ENCODE measurements at places on chromosomes 1 and 21.

- DNase-seq: peak; percentile 57
Measured at GRCh38 chr1:163410073-163410999, 88.6 kb downstream of the NUF2 start.

DNA sequence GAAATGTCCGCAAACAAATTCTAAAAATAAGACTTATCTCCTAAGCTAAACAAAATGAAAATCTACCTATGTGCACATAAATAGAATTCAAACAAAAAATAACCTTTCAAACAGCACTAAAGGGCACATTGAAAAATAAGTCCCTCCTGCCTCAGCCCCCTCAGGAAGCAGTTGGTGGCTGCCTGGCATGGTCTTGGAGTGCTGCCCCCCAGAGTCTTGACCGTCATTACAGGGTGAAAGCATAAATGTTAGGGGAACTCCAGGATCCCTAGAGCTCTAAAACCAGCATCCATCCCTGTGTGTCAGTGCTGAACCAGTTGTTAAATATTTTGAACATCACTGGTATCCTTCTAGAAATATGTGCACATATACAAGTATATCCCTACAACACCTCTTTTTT is 6.5 kb upstream of the NPL start:
- no peak for DNase-seq

DNA sequence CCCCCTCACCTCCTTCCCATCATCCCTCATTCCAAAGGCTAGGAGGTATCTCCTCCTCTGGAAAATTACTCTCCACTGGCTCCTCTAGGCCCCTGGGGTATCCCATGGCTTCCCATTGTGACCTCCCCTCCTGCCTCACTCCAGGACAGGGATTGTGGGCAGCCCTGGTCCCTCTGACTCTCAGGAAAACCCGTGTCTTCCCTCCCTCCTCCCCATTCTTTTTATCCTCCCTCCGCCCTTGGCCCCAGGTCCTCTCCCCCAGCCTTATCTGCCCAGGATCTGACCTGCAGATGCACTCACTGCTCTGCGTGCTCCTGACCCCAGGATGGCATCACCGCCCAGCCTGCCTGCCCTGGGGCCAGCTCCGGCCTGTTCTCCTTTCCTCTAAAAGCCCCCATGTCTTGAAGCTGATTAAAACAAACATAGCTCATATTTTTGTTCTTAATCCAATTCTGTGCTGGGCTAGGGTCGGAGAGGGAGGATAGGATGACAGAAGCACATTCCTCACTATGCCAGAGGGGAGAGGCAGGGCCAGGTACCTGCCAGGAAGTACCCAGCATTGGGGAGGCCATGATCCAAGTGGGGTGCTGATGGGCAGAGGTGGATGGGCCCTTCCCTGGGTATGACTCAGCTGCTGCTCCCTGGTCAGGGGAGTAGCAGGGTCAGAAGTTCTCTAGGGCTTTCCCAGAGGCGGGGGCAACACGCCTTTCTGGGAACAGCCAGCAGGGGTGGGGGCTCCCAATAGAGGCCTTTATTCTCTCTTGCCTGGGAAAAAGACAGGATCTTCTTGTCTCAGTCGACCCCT is 13.8 kb upstream of the UBL4B start:
- DNase-seq: no peak

DNA sequence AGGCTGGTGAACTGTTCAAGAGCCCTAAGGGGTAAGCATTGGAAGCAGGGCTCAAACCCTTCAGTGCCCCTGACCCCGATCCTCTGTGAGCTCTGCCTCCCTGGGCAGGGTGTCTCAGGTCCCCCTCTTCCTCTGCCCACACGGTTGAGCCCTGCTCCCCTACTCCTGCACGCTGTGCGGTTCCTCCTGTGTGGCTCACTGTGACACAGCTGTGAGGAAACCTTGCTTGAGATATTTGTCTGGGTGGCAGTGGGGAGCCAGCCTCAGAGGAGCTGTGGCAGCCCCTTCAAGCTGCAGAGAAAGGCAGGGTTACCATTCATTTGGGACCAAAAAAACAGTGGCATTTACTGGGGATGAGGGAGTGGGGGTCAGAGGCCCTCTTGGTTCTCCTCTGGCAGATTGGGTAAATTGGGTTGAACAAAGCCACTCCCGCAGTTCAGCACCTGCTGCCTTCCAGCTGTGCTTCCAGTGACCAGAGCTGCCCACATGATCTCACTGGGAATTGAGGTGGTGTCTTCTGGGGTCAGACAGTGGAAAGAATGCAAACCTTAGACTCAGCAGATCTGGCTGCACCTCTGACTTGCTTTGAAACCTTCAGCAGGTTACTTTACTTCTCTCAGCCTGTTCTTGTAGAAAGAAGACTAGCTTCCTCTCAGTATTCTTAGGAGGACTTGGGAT is 60.6 kb upstream of the CD1D start:
- no peak for DNase-seq

DNA sequence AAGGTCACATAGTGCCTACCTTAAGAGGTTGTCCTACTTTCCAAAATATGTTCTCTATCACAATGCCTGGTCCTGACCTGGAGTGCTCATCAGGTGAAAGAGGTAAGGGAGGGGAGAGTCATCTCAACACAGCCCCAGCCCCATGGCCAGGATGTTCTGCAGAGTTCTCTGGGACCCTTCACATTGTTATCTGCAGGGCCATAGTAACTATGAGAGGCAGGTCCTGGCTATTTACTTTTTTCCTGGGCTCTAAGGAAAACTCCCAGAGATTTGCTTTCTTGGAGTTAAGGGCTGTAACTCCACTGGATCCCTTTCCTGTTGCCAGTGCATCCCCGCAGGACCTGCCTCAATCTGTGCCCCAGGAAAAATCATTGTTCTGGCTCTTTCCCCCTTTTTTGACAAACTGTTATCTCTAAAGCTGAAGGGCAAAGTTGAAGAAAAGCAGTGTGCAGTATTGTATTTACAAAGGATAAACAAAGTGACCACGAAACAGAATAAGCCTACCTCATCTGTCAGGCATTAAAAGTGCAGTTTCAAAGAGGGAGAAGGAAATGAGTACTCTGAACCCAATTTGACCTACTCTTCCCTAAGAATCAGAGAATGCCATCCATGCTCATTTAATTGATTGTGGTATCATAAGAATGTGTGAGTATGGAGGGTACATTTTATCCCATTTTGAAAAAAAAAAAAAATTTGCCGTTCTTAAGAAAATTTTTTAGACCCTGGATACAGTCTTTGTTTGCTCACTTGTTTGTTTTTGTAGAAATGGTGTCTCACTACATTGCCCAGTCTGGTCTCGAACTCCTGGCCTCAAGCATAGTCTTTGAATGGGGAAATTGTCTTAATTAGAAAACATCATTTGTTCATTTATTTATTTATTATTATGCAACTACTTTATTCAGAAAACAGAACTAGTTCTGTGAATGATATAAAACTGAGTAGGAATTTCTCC is 149.6 kb downstream of the RHOU start:
- DNase-seq: peak; percentile 26

DNA sequence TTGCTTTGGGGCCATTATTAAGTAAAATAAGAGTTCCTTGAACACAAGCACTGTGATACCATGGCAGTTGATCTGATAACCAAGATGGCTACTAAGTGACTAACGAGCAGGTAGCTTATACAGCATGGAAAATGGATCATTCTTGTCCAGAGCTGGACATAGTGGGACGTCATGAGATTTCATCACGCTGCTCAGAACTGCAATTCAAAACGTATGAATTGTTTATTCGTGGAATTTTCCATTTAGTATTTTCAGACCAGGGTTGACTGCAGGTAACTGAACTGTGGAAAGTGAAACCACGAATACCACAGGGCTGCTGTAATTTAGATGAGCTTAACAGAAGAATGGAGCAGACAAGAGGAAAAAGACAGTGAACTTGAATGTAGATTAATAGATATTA is 38.9 kb downstream of the CCDC18 start:
- DNase-seq: peak; percentile 1

DNA sequence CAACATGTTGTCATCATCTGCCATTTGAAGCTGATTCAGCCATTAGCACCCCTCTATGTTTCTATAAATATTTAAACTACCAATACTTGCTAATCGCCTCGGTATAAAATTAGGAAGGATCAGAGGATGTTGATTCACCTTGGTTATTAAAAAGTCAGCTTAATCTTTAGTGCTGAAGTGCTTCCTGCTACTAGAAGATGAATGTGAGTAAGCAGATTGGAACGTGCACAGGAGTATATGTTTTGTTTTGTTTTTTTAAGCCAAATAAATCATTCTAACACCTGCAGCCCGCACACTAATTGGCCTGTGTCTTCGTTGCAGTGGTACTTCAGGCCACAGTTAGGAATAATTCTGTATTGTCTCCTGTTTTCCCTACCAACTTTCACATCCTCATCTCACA is 485.7 kb downstream of the AJAP1 start:
- DNase-seq: no peak

DNA sequence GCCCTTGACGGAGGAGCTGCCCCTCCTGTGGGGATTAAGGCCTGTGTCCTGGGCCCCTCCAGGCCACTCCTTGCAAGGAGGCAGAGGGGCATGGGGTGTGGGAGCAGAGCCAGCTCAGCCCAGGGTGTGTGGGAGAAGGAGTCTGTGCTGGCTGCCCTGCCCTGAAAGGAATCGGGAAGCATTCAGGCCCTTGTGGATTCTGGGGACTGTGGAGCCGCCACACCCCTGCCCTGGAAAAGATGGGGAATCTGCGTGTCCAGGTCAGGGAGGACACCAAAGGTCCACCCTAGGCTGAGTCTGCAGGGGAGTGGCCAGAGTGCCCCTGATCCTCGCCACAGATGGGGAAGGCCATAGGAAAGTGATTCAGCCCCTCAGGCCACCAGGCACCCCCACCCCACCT is 16.5 kb upstream of the PRDM16 start:
- DNase-seq: no peak

GRCh38 chr1:170886460-170886859 is 48.9 kb upstream of the MROH9 start:
- DNase-seq: no peak

- no peak for DNase-seq
Measured at GRCh38 chr21:34190576-34191321, 117.4 kb downstream of the MRPS6 start.

DNA sequence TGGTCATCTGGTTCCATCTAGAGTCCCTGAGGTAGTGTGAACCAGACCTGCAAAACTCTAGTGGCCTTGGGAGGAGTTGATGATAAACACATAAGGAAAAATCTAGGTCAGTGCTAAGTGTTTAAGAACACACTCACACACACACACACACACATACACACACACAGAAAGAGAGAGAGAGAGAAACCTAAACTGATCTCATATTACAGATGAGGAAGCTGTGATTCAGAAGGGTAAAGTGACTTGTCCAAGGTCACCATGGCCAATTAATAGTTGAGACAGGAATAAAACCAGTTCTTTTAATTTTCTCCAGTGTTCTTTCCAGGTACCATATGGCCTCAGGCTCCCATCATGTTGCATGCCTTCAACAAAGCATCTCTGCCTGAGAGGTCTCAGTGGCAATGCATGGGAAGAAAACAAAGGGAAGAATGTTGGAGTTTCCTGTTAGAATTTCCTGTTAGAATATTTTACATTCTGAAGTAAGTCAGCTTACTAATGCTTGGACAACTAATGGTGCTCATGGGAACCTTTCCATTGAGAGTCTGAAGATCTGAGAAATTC is 77.3 kb upstream of the TSPAN2 start:
- DNase-seq: peak; percentile 88

DNA sequence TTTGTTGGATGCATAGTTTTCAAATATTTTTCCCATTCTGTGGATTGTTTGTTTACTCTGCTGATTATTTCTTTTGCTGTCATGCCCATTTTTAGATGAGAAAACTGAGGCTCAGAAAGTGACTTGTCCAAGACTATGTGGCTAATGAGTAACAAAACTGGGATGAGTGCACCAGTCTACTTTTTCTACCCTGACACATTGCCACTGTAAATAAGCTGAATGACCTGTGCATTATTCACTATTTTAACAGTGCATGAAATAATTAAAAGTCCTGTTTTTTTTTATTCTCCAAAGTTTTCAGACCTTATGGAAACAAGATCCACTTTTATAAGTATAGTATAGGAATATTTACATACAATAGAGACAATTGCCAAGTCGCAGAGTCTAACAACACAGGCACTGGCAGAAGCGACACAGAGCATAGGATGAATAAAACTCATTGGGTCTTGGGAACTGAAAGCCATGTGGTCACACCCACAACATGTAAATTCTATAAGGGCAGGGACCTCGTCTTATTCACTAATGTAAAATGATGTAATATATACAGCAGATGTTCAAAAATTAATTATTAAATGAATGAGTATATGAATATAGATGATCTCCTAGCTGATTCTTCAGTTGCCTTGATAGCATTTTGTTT is 45.2 kb downstream of the HLX start:
- no peak for DNase-seq

GRCh38 chr1:172761581-172762486 is 102.9 kb downstream of the FASLG start:
- peak; percentile 60 for DNase-seq

DNA sequence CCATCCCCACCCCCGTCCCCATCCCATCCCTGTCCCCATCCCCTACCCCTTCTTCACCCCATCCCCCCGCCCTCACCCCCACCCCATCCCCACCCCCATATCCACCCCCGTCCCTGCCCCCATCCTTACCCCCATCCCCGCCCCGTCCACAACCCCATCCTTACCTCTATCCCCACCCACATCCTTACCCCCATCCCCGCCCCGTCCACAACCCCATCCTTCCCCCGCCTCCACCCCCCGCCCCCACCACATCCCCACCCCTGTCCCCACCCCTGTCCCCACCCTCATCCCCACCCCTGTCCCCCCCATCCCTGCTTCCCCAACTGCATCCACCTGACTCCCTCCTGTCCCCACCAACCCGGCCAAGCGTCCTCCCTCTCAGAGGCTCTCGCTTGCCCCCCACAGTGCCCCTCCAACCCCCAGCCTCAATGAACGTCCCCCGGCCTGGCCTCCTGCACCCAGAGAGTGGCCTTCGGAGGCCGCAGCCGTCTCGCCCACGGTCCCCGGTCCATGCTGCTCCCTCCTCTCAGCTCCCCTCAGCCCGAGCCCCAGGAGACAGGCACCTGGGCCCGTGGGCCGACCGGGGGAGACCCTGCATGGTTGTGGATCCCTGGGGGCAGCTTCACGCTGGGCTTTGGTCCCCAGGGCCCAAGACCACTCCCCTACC is 25.5 kb upstream of the C1orf159 start:
- no peak for DNase-seq

- peak; percentile 51 for DNase-seq
Measured at GRCh38 chr21:28444557-28444956, 548.1 kb downstream of the LTN1 start.

- no peak for DNase-seq
Measured at GRCh38 chr1:74681449-74681848, 7.9 kb upstream of the ERICH3 start.

GRCh38 chr1:50108497-50109059 is at the start of gene ELAVL4:
TSS of gene ELAVL4 (plus strand) at chr1:50108920. CDS start at chr1:50109190, 270 bp downstream.
- DNase-seq: no peak

DNA sequence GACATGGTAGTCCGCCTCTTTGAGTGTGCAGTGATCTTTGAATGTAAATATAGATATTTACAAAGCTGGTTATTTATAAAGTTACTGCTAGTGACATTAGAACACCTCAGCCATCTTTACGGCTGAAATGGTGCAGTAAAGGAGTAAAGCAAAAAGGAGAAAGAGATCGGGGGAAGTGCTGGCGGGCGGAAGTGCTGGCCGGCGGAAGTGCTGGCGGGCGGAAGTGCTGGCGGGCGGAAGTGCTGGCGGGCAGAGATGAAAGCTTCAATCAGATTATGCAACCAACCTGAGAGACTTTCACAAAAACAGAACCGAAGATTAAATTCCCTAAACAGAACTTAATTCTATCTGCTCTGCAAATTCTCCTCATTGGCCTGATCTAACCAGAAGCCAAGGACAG is 1.4 kb upstream of the OR14A16 start:
- DNase-seq: no peak

GRCh38 chr1:38624336-38625039 is 235.1 kb downstream of the RRAGC start:
- DNase-seq: no peak

GRCh38 chr1:115666206-115666605 is 24.4 kb downstream of the VANGL1 start:
- DNase-seq: no peak

Measured in fibroblast of skin of right biceps (primary cell).